ENCODE measurements at places on chromosomes 2 and 18.

DNA sequence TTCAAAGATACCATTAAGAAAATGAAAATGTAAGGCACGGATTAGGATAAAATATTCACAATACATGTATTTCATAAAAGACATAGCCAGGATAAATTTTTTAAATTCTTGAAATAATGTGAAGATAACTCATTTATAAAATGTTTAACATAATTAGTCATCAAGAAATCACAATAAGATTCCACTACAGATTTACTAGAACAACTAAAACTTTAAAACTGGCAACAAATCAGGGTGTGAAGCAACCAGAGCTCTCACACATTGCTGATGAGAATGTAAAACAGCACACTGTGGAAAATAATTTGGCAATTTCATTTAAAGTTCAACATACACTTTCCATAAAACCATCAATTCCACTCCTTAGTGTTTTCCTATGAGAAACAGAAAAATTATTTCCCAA is 89.6 kb upstream of the UBE2E3 start:
- DNase-seq = no peak

DNA sequence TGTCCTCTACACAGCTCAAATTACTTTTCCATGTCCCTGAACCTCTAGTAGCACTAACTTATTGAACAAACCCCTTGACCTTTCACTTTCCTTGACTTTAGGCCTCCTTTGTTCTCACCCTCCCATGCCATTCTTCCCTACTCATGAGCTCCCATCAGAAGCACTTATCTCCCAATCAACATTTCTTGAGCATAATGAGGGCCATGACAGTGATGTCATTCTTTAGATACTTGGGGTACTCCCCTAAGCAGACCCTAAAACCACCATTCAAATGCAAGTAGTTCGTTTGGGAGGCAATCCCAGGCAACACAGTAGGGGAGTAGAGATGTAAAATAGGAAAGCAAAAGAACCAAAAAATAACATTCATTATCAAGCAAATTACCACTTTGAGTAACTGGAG is 115.9 kb upstream of the ARHGAP28 start:
- DNase-seq = no peak

- no peak for DNase-seq
Measured at GRCh38 chr2:173462892-173463840, 108.5 kb downstream of the CDCA7 start.

DNA sequence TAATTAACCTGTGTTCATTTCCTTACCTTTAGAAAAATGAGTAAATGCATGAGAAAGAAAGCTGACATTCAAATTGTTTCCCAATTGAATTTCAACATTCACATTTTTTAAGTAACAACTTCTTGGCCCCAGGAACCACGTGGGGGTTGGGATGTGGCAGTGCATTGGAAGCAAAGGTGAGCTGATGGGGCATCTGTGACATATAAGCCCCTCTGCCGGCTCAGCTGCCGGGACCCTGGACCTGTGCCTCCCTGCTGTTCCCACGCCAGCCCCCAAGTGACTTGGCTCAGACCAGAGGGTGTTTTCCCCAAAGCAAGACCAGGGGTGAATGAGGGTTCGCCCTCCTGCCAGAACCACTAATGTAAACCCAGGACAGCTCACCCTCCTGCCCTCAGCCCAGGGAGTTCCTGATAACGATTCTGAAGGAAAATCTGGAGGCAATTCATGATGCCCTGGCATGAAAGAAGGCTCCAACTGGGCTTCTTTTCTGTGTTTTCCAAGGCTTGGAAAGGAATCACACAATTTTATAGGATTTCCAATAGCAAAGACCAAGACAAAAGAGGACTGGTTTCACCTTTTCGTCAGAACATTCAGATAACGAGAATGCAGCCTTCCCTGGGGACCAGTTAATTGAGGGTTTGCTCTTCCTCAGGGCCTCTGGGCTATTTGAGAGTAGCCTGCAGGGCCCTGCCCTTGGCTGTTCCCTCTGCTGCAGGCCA is 193.2 kb upstream of the TWIST2 start:
- DNase-seq = no peak

DNA sequence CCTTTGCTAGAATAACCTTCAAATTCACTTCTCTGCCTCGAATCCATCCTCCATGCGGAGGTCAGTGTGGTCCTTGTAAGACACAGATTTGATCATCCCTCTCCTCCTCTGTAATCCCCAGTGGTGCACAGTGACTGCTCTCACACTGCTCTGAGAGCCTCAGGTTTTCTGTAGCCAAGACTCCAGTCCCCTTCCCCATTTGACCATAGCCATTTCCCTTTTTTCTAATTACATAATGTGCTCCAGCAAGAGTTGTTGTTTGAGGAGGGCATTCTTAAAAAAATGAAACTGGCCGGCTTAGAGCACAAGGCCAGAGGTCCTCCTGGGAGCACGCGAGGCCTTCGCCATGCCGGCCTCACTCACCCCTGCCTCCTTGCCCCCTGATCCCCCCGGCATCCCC is 34.7 kb upstream of the LPIN1 start:
- DNase-seq = no peak

- no peak for DNase-seq
Measured at GRCh38 chr2:8628179-8628865, 53.5 kb upstream of the ID2 start.

DNA sequence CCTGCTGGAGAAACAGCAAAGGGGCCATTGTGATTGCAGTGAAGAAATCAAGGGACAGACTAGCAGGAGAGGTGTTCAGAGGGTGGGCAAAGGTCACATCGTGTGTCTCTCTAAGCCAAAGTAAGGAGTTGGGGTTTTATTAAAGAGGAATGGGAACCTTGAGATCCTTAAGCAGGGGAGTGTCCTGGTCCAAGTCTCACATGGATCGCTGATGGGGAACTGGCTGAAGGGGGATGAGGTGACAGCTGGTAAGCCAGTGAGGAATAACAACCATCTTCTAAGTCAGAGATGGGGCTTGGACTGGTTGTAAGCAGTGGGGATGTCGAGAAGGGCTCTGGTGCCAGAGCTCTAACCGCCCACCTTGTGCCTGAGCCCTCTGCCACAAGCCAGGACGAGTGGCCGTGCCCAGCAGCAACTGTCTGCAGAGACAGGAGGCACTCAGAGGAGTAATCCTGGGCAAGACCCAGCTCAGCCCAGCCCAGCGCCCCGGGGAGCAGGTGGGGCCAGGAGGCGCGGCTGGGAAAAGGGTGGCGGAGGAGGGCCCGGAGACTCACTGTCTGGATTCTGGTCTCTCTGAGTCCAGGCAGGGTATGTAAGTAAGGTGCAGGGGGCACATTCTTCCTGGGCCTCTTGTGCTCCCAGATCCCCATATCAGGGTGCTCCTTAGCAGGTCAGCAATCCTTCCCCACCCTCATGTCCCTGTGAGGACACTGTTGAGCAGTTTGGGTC is 13.7 kb downstream of the WNT10A start:
- DNase-seq = no peak

- no peak for DNase-seq
Measured at GRCh38 chr18:79218605-79219190, 149.5 kb downstream of the ATP9B start.

DNA sequence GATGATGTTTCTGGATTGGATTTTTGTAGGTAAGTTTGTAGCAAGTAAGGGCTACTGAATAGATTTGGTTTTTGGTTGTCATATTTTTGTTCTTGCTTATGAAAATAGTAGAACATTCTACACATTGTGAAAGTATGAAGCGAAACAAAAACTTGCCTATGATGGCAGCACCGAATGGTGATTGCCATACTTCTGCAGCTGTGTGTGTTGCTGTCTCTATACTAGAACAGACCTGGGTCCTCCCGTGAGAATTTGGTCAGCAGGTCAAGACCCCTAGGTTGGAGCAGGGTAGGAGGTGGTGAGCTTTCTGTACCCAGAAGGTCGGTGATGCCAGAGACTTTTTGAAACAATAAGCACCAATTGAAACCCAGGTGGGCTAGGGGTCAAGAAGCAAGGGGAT is 322.6 kb downstream of the PRKCE start:
- DNase-seq = no peak

DNA sequence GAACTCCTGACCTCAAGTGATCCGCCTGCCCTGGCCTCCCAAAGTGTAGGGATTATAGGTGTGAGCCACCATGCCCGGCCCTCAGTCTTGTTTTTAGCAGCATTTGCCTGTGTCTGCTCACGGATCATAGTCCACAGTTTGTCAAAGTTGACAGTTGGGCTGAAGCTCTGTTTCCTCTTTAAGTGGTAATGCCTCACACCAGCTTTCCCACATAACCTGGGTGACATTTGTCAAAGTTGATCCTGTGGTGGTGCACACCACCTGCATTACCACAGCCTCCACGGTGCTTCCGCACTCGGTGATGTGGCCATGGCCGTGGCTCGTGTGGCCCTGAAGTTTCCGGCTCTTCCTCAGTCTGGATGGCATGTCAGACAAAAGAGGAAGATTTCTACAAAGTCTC is 27.1 kb downstream of the RAB31 start:
- DNase-seq = no peak

DNA sequence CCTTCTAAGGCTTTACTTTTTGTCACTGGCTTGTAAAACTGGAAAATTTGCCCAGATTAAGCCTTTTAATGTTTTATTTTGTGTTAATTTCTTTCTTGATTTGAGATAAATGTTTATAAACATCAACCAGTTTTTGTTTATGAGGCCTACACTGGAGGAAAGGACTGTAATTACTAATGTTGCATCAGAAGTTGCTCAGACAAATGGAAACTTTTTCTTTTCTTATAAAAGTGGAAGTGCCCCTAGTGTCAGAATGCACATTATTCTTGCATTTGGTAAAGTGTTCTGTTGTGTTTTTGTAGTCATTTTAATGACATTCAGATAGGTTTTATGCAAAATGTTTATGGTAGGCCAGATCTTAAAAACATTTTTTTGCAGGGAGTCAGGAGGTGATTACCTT is 25.3 kb downstream of the LCLAT1 start:
- DNase-seq = no peak

DNA sequence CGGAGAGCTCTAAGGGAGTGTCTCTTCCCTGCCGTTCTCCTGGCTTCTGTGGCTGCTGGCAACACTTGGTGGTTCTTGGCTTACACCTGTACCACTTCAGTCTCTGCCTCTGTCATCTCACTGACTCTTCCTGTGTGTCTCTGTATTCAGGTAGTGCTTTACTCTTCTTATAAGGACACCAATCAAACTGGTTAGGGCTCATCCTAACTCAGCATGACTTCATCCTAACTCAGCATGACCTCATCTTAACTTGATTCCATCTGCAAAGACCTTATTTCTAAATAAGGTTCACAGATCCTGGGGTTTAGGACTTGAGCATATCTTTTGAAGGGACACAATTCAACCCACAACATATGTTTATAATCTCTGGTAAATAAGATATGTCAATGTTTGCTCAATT is 51.6 kb upstream of the DSEL start:
- DNase-seq = no peak

DNA sequence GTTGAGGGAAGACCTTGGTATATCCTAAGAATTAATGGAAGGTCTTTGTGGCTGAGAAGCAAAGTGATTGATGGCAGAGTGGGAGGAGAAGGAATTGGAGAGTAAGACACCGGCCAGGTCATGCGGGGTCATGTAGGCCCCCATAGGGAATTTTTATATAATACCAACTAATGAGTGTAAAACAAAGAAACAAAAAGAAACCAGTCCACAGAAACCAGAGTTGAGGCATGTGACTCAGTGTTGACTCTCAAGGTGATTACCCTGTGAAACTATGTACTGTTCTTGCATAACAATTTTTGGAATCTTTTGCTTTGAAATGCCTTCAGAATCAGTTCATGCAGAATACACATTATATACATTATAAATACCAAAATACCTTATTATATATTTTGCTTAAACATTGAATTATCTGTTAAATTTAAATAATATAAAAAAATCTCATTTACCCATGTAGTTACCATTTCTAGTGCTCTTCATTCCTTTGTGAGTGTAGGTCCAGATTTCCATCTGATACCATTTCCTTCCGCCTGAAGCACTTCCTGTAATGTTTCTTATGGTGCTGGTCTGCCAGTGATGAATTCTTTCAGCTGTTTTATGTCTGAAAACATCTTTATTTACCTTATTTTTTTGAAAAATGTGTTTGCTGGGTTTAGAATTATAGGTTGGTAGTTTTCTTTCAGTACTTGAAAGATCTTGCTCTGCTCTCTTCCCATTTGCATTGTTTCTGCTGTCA is 8.6 kb downstream of the CLIP4 start:
- no peak for DNase-seq

DNA sequence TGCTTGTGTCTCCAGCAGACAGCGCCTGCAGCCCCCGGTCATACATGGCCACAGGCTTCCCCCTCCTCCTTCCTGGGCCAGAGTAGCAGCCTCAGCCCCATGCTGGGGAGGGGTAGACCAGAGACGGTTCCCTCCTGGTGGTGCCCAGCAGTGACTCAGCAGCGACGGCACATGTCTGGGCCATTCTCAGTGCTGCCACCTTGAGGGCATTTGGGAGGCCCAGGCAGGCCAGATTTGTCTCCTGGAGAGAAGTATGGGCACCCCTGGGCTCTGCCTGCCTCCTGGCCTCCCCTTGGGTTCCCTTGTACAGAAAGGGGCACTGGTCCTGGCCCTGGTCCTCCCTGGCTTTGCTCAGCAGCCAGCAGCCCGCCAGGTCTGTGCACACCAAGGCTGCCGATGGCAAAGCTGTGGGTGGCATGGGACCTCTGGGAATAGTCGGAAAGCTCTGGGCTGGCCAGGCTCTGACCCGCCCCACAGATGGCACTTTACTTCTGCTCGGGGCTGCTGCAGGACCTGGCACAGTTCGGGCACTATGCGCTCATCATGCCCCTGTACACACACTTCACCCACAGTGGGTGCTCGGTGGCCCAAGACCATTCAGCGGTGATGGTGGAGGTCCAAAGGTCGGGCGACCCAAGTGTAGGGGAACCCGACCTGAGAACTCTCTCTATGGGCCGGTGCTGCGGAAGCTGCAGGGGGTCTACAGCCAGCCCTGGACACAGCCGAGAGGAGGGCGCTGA is 11.4 kb upstream of the ALPI start:
- no peak for DNase-seq

GRCh38 chr2:98947554-98947953 is 11.5 kb upstream of the CRACDL start:
- no peak for DNase-seq

DNA sequence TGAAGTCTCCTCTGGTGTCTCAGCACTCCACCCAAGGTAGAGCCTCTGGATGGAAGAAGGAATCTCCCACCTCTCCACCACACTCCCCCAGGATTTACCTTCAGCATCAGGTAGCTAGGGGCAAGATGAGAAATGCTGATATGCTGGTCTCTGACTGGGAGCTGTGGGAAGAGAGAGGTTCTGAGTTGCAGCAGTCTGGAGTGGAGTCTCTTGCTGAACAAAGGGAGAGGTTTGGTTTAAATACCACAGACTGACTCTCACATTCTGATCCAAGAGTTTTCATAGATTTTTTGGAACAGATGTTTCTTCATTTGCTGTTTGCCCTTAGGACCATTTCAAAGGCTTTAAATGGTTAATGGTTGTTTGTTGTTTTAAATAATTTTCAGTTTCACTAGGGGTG is 1.1 kb upstream of the CFLAR start:
- no peak for DNase-seq

- DNase-seq = no peak
Measured at GRCh38 chr2:109435901-109436598, 177.7 kb downstream of the SEPTIN10 start.

All from prostate gland (tissue), 2 donors.